ENCODE measurements at places on chromosomes 11 and 22.
A peak's percentile ranks its signal among the peaks of the same experiment; 100 is the strongest.

DNA sequence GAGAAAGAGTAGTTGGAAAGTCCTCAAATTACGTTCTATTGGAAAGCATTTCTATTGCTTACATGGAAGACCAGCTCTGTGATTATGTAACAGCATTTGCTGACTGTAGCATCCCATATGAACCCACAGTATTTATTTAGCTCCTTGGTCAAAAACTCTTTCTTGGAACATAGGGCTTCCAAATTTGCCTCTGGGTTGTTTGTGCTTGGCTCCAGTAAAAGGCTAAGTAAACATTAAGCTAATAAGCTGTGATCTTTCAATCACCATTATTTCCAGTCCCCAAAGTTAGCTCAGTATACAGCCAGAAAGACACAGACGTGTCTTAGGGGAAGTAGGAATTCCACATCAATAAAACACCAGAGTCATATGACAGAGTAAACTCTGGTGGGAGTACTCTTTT, 668.8 kb downstream of the DLG2 start:
- DNase-seq = no peak

DNA sequence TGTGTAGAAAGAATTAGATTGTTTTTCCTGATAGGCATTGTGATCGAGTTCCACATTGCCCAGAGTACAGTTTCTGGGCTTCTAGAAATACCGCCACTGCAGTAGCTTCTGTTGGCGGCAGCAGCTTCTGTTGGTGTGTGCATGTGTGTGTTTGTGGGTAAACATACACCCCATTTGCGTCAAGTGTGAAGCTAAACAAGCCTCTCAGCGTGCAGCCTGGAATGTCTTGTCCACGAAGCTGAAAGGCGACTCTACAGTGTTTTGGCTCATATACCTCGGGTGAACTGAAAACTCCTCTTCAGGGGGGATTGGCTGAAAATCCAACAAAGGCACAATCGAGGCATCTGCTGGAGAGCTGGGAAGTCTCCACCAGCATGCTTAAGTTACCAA, 112.0 kb upstream of the E2F8 start:
- no peak for DNase-seq

DNA sequence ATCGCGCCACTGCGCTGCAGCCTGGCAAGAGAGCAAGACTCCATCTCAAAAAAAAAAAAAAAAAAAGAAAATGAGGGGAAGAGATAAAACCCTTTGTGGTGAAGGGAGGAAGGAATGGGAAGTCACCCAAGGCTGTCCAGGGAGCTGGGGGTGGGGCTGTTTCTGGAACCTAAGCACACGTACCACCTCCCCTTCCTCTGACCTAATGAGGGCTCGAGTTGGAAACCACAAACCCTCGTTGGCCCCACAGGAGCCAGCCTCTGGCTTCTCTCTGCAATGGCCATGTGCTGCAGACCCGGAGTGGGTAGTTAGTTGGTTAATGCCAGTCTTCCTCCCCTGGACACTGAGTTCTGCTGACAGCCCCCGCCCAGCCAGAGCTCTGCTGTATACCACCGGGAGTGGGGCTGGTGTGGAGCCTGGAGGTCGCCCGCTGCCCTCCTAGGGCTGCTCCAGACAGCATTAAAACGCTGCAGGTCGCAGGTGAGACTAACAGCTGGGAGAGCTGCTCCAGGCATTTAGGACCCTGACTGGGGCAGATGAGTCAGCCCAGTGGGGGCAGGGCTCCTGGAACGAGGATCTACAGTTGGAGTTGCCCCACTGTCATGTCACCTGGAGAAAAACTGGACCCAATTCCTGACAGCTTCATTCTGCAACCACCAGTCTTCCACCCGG, at the start of gene LGALS12:
Gene LGALS12, plus strand, starts transcription at position 228 of the 672 bp plus-strand sequence. Its CDS starts 375 bp downstream, at position 603.
- DNase-seq = no peak

GRCh38 chr11:12728417-12728816, 54.2 kb downstream of the TEAD1 start:
- DNase-seq = no peak

DNA sequence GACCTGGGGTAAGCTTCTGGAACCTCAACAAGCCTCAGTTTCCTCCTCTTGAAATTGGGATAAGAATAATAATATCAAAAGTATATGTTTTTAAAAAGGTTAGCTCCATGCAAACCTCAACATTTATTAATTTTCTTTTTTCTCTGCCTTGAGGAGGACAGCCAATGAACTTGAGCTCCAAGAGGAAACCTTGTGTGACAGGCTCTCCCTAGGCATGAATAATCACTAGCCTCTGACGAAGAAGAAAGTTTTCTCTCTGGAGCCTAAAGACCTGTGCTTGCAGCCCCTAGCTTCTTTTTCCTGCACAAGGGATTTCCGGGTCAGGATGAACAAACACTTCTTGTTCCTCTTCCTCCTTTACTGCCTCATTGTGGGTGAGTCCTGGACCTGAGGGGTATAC, at the start of gene PATE3:
Gene PATE3, plus strand, starts transcription at position 301 of the 400 bp plus-strand sequence. Its CDS starts 25 bp downstream, at position 326.
- no peak for DNase-seq

DNA sequence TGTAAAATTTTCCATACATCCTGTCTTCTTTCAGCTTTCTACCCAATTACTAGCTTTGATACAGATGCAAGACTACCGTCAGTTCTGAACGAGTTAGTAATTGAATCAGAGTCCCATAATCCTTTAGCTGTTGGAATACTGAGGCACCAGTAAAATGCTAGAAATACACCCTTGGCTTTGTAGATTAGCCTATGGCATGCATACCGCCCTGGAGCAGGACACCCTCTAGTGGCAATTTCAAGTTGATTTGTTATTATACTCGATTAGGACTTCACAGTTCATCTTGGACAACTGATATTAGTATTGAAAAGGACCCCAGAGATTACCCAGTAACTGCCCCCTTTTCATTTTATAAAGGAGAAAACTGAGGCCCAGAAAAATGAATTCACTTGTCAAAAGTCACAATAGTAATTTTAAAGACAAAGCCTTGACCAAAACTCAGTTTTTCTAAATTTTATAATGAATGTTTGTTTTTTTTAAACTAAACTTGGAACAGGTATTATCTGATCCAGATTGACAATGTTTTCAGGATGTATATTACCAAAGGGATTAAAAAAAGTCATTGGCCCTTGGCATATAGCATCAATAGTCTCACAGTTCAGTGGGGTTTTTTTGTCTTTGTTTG, 72.6 kb downstream of the HIPK3 start:
- DNase-seq = peak; percentile 29

DNA sequence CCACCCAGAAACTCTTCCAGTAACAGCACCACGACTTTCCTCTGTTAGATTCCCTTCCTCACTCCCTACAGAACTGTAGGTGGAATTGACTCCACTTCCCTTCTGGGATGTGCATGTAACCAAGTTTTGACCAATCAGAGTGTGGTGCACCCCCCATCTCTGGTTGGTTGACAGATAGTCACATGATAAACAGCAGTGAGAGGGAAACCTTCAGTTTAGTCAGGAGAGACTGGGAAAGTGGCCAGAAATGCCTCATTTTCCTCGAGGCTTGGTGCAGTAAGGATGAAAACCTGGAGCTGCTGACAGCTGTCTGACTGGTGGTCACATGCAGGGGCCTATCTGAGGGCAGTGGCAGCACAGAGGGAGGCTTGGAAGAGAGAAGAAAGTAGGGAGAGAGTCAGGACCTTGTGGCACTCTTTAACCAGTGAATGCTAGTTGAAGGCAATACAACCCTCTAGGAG, 67.3 kb upstream of the GRK3 start:
- no peak for DNase-seq

- peak; percentile 10 for DNase-seq
These were observed 52.4 kb downstream of the PACSIN2 start for GRCh38 chr22:42962295-42963230.

GRCh38 chr11:95780544-95780943, 9.0 kb downstream of the FAM76B start:
- no peak for DNase-seq

DNA sequence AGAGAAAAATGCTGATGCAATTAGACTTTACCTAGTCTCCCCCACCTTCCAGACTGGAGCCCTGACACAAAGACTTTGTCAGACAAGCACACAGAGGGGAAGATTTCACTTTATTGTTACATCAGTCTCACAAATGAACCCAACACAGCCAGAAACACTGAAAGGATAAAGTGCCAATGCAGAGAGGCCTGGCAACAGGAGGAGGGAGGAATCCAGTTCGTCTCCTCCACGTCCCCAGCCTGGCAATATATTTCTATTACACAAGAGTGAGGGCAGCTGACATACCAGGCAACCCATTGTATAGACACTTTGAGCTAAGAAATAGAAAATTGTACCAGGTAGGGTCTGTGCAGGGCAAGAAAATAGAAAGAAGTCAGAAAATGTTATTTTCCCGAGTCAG, 16.2 kb upstream of the TMEM9B start:
- no peak for DNase-seq

All from stimulated activated CD4-positive, alpha-beta T cell treated with anti-CD3 and anti-CD28 coated beads, Interleukin-4, amount 100 ng/mL, for 1 hour (primary cell).